Left lobe of liver (tissue), 2 donors: ENCODE measurements at places on chromosomes 1 and 21.

- no peak for DNase-seq
These were observed 96.7 kb upstream of the RGS18 start for GRCh38 chr1:192061556-192061955.

DNA sequence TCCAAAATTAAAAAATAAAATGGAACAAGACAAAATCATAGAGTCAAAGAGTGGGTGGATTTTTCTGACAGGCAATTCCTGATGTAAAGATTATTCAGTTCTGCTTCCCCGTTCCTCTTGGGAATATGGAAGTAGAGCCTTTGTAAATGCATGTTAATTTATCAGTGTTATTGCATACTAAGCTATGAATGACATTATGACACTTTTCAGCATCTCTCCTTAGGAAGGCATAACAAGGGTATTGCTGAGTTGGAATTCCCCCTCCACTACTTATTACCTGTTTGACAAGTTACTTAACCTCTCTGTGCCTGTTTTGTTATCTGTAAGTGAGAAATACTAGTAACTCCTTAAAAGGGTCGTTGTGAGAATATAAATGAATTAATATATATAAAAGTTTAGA lies 640.4 kb downstream of the LMO4 start:
- no peak for DNase-seq

DNA sequence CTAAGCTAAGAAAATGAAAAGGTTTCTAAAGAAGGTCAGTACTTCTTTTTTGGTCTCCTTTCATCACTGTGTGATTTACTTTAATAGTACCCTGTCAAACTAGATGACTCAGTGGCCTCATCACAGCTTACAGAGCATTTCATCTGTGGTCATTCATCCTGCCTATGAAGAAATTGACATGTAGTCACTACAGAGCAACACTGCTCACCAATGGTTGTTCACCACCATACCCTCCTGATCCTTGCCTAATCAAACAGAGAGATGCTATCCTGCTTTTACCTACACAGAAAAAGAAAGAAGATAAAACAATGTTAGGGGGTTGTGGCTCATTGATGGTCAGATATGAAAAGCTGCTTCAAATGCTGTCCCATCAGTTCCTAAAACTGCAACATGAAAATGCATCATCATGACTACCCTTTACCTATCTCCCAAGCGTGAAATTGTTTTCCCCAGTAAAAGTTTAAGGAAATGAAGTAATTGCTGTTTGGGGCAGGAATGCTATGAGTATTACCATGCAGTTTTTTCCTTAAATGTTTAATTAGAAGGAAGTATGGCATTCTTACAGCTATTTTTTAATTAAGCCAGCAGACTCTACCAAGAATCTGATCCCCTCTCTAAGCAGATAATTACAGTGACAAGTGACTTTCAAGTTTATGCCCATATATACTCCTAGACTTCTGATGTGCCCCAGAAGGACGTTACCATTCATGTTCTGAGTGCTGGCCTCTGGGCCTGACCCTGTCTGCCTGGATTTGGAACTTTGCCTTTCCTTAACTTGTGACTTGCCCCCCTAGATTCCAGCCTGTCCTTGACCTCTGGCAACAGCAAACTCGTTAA lies 46.1 kb upstream of the FBXO28 start:
- DNase-seq, result no peak

DNA sequence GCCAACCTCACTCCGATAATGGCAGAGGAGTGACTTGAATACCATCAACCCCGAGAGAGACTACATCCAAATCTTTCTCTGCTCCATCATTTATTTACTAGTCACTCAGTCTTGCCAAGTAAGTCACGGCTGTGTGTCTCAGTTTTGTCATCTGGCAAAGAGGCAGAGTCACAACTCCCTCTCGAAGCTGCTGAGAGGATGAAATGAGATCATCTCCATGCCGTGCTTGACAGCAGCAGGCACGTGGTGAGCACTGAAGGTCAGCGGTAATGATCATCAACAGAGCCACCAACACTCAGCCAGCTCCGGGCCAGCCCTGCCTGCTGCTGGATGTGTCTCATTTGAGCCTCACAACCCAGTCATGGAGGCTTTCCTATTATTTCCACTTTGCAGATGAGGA lies 19.9 kb downstream of the ALDH4A1 start:
- DNase-seq, result no peak

DNA sequence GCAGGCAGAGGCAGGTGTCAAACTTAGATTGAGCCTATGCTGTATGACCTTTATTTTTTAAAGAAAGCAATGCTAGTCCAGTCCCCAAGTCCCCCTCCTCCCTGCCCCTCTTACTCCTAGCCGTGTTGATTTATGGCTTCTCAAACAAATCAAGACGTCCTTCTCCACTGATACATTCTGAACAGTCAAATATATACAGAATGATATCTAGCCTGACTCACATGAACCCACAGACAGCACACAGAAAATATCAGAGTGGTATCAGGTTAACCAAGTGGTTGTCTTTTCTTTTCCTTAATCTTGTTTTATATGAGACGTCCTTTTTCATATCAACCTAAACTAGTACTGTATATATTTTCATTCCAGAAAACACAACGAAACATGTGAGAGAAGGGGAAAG lies 13.4 kb downstream of the DAB1 start:
- DNase-seq, result no peak

GRCh38 chr1:1355416-1355815 lies 2.9 kb downstream of the MXRA8 start:
- peak; percentile 50 for DNase-seq

DNA sequence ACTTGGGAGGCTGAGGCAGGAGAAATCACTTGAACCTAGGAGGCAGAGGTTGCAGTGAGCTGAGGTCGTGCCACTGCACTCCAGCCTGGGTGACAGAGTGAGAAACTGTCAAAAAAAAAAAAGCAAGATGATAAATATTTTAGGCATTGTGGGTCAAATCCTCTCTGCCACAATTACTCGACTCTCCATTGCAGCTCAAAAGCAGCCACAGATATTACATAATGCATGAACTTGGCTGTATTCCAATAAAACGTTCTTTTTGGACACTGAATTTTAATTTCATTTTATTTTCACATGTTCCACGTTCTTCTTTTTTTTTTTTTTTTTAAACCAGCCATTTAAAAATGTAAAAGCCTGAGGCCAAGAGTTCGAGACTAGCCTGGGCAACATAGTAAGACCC lies 69.4 kb downstream of the TCP10L start:
- DNase-seq, result no peak

- no peak for DNase-seq
These were observed 90.9 kb downstream of the LRRC8C start for GRCh38 chr1:89723863-89724262.

DNA sequence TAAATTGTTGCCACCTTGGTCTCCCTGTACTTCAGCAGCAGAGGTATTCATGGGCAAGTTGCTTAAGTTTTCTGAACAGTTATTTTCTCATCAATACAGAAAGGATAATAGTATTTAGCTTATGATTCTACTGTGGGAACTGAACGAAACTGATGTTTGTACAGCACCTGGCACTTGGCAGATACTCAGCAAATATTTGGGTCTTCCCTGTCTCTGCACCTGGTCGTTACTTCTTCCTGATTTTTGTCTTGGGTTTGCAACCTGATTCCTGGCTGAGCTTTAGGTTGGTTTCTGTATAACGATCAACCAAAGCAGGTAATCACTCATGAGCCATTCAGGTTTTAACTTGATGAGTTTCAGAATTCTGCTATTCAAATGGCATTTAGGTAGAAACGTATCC lies 490.6 kb downstream of the KIF26B start:
- DNase-seq, result no peak

- no peak for DNase-seq
These were observed 46.3 kb downstream of the RNF115 start for GRCh38 chr1:145777357-145778145.

- no peak for DNase-seq
These were observed 198.2 kb upstream of the LMO4 start for GRCh38 chr1:87130438-87130837.
